ENCODE measurements at places on chromosomes 5 and 9.

- DNase-seq: no peak
Observed at GRCh38 chr9:72151104-72151503, 1.9 kb downstream of the GDA start.

GRCh38 chr9:135051316-135052038, 36.0 kb upstream of the OLFM1 start:
- no peak for DNase-seq

DNA sequence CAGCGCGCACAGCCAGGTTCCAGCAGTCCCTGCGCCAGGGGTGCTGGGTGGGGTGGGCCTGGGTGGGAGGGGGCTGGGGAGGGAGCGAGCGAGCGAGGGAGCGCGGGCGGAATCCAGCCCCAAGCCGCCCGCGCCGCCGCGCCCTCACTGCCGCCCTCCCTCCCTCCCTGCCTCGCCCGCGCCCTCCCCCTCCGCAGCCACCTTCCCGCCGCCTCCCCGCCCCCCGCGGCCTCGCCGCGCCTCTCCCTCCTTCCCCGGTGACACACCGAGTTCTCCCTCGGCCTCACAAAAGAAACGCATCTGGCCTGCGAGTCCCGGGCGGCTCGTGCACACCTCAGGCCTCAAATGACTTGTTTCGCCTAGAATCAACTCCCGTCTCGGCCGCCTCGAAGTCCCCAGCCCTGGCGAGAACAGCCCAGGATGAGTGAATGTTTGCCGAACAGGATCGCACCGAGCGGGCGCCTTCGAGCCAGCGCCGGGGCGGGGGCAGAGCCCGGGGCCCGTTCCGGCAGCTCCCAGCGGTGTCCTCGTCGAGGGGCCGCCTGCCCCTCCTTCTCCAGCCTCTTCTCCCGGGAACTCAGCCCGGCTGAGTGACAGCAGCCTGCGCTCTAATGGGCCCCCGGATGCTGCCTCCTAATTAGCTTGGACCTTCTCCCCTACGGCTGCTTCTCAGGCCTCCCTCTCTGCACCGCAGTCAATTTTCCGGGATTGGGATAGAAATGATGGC, 371 bp upstream of the PITX1 start:
- DNase-seq: peak; percentile 82

DNA sequence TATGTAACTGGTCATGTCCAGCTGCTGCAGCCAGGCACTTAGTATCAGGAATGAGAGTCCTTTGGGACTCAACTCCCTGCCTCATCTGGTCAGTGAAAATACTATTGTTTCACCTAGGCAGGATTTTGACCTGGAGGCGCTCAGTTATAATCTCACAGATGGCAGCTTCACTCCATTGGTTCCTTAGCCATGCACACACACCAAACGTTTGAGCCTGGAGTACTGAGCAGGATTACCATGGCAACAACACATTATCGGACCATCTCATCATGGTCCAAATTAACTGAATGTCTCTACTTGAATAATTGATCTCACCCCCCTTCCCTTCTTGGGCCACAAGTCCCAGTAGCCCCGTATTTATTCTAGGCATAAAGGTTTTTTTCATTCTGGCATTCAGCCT, 15.0 kb upstream of the SREK1 start:
- DNase-seq: no peak

DNA sequence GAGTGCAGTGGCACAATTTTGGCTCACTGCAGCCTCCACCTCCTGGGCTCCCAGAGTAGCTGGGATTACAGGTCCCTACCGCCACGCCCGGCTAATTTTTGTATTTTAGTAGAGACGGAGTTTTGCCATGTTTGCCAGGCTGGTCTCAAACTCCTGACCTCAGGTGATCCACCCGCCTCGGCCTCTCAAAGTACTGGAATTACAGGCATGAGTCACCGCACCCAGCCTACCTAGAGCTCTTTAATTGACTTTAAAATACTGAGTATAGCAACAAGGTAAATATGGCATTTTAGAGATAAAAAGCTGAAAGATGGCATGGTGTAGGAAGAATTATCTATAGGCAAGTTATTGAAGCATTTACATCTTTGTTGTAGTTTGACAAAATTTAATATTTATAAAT, 21.0 kb downstream of the APC start:
- DNase-seq: no peak

DNA sequence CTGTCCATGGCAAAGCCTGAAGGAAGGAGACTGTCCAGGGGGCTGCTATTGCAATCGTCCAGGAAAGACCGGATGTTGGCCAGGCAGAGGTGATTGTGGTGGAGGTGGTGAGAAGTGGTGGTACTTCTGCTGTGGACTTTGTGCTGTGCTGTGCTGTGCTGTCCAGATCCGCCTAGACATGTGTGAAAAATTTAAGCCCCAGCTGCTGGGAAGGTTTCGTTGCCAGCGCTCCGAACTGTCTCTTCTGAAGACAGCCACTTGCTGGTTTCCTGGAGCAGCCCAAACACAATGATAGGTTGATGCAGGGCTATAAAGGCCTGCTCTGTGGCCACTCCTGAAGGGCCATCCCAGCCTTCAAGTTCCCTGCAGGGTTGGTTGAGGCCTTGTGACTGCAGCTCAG, 223.0 kb upstream of the MPDZ start:
- peak; percentile 62 for DNase-seq

DNA sequence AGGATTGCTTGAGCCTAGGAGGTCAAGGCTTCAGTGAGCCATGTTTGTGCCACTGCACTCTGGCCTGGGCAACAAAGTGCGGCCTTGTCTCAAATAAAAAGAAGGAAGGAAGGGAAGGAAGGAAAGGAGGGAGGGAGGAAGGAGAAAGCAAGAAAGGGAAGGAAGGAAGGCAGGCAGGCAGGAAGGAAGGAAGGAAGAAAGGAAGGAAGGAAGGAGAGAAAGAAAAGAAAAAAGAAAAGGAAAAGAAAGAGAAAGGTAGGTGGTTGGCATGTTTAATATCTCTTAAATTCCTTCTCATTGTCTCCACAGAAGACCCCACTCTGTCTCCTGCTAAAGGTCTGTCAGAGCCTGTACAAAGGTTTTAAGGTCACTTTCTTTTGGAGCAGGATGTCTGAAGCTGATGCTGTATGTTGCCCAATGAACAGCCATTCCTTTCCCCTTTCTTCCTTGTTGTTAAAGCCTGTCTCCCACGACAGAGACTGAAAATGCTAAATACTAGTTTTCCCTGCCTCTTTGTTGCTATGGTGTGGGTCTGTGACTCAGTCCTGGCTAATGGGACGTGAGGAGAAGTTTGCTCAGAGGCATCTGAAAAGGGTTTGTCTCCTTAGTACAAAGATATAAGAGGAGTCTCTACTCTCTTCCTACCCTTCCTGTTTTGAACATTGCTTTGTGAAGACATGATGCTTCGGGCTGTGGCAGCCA, 213.3 kb downstream of the PCSK1 start:
- DNase-seq: no peak

DNA sequence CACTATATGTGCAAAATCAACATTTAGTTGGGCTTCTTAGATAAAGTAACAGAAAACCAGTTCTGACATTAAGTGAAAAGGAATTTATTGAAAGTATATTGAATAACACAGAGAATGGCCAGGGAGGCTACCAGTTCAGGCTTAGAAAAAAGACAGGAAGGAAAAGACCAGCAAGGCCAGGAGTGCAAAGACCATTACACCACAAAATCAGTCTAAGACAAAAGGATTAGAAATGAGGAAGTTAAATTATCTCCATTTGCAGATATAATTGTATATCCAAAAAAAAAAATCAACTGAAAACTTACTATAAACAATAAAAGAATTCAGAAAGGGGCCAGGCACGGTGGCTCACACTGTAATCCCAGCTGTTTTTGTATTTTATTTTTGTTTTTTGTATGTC, 4.8 kb upstream of the TEX10 start:
- DNase-seq: no peak

- no peak for DNase-seq
Observed at GRCh38 chr9:119675951-119676350, 306.7 kb upstream of the BRINP1 start.

- DNase-seq: no peak
Observed at GRCh38 chr5:151808451-151809169, 36.9 kb downstream of the G3BP1 start.

DNA sequence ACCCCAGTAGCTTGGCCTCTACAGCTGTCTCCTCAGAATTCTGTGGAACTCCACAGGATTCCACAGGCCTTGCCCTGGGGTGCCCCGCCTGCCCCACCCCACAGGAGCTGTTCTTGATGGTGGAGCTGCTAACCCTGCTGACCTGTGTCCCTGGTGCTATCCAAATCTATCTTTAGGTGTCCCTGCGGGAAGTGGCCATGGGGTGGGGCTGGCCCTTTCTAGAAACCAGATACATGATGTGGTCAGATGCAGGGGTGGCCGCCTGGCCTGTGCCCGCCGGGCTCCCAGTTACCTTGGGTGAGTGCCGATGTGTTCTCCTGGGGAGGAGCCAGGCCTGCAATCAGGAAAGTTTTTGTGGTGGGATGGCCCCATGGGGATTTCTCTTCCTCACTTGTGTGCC, 34.2 kb downstream of the WNK2 start:
- no peak for DNase-seq

DNA sequence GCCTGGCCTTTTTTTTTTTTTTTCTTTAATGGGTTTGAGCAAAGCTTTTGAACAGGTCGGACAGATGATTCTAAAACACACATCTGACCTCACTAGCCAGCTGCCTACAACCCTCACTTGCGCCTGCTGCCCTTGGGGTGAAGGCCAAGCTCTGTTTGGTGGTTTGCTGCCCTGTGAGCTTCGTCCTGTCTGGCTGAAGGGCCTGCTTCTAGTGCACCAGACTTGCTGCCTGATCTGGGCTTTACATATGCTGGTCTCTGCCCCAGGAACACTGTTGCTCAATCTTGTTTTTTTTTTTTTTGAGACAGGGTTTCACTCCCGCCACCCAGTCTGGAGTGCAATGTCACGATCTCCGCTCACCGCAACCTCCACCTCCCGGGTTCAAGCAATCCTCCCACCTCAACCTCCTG, 16.4 kb upstream of the DOLPP1 start:
- DNase-seq: no peak

- DNase-seq: no peak
Observed at GRCh38 chr5:59615272-59615671, 278.3 kb downstream of the PDE4D start.

- DNase-seq: no peak
Observed at GRCh38 chr5:62627121-62627520, 48.5 kb downstream of the LRRC70 start.

- DNase-seq: no peak
Observed at GRCh38 chr5:112973904-112974303, 2.7 kb upstream of the DCP2 start.

- DNase-seq: no peak
Observed at GRCh38 chr9:2597483-2597882, 24.1 kb upstream of the VLDLR start.

GRCh38 chr9:114860187-114860586, 54.3 kb upstream of the TNFSF15 start:
- no peak for DNase-seq

DNA sequence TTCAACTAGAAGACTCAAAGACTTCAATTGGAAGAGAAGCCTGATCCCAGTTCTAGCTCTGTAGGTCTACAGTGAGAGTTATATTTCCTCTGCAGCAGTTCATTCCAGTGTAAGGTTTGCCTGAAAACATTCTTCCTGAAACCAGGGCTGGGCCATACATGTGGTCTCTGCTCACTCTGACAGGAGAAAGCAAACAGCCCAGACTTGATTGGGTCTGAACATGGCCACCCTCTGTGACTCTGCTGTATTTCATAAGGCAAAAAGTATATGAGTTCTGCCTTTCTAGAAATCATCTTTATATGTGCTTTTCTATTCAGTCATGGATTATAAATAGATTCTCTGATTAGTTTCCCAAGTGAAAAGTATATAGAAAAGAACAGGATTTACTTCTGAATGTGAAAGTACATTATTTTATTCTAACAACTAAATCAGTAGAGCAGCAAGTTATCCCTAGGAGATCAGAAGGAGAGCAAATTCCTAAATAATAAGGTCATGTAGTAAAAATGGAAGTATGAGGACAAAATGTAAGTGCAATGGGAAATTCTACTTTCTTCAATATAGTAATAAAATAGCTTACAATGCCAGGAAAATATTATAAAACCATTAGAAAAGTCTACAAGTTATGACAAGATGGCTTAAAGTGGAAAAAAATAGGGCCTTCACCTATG, 144.3 kb downstream of the EFNA5 start:
- no peak for DNase-seq

GRCh38 chr5:139131921-139132432, 66.2 kb downstream of the SIL1 start:
- DNase-seq: no peak

DNA sequence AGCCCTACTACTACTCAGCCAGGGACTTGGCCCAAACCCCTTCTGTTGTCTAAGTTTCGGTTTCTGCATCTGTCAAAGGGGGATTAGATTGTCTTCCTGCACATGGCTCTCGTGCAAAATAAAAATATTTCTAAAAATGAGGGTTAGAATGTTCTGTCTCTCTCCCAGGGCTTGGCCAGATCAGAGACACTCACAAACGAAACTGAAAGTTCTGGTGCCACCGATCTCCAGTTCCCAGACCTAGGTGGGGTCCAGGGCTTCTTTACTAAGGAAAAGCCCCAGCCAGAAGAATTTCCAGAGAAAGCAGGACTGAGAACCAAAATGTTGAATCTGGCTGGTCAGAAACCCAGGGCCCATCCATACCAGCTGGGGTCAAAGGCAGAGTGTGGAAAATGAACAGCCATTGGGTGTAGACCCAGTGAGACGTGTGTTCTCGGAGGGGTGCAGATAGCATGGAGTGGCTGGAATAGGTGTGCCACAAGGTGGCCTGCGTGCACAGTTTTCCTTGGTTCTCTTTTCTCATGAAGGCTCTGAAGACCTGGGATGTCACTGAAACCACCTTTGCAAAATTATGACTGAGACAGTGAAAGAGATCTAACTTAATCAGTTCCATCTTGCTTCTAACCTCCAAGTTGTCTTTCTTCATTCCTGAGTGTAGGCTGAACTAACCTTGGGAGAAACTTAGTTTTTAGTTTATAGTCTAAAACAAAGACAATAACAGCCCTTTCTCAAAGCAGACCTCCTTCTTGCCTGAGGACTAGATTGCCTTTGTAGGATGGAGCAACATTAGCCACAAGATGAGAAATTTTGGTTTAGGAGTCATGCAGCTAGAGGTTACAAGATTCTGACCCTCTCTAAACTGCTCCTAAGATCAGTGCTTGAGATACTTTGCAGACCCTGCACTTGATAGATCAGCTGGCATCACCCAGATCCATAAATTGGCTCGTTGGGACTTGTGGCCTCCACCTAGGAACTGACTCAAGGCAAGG, 2.3 kb upstream of the SLC23A1 start:
- DNase-seq: no peak

GRCh38 chr9:21709464-21710058, 92.9 kb upstream of the MTAP start:
- no peak for DNase-seq

DNA sequence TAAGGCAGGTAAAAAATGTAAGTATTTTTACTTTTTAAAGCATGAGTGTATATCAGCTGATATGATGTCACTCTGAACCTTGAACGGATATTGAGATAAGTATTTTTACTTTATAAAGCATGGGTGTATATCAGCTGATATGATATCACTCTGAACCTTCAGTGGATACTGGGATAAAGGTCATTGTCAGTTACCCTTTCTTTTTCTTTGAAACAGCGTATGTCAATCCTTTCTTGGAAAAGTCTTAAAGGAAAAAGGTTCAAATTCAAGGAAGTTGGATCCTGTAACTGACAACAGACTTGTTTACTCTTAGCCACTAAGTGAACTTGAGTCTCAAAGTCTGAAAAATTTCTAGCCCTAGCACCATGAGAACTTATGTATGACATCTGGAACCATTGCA, 61.7 kb upstream of the IFNK start:
- no peak for DNase-seq

Measured in femur (tissue), 1 donor.